ENCODE measurements at places on chromosomes 16 and 17.
A peak's percentile ranks its signal among the peaks of the same experiment; 100 is the strongest.

DNA sequence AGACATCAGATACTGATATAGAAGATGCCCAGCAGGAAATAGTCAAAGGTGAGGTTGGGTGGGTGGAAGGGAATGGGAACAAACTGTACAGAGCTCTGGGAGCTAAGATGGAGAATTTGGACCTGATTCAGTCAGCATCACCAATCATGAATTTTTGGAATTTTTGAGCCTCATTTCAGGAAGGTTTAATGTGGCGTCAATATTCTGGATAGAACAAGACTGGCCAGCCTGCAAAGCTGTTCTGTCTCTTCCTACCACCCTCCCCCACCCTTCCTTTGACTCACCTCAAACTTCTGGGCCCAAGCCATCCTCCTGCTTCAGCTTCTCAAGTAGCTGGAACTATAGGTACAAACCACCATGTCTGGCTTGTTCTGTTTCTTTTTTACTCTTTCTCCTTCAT lies 32.6 kb downstream of the CTCF start:
- no peak for DNase-seq

DNA sequence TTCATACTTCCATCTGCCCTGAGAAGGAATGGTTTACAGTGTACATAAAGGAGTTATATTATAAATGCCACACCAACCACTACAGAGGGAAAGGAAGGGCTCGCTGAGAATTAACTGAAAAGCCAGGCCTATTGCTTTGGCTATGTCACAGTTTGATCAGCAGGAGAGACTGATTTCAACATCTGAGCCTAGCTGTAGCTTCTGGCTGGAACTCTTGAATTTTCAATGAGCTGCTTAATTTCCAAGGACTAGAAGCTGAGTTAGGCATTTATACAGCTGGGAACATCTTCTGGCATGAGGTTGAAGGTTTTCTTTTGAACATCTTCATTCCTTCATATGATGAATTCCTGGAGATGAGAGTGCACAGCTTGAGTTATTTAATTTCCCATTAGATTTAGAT lies 47.6 kb upstream of the GNAO1 start:
- DNase-seq, result no peak

- peak; percentile 61 for DNase-seq
Measured at GRCh38 chr17:48995974-48996721, 1.0 kb upstream of the IGF2BP1 start.

DNA sequence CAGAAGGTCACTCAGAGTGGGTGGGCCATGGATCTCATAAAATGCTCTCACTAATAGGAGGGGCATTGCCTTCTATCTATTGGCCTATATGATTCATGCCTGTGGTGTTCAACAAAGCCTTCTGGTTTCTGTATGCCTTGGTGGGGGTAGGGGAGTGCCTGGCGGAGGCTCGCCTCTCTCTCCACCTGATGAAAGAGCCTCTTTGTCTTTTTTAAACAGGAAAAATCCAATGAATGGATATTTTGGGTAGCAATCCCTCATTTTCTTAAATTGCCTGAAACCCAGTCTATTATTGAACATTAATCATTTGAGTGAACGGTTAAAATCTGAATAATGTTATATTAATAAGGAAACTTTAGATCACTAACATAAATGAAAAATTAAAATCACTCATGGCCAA lies 90.6 kb downstream of the TOX3 start:
- no peak for DNase-seq

- peak; percentile 68 for DNase-seq
Measured at GRCh38 chr17:4304417-4305027, 40.7 kb upstream of the ANKFY1 start.

GRCh38 chr17:3558603-3559269 lies 1.1 kb upstream of the TRPV3 start:
- DNase-seq, result peak; percentile 62

- peak; percentile 62 for DNase-seq
Measured at GRCh38 chr16:14436401-14436955, 193.6 kb downstream of the PARN start.

- no peak for DNase-seq
Measured at GRCh38 chr17:37570527-37571093, 38.6 kb downstream of the SYNRG start.

GRCh38 chr16:88824256-88825077 lies 12.7 kb upstream of the APRT start:
- no peak for DNase-seq

DNA sequence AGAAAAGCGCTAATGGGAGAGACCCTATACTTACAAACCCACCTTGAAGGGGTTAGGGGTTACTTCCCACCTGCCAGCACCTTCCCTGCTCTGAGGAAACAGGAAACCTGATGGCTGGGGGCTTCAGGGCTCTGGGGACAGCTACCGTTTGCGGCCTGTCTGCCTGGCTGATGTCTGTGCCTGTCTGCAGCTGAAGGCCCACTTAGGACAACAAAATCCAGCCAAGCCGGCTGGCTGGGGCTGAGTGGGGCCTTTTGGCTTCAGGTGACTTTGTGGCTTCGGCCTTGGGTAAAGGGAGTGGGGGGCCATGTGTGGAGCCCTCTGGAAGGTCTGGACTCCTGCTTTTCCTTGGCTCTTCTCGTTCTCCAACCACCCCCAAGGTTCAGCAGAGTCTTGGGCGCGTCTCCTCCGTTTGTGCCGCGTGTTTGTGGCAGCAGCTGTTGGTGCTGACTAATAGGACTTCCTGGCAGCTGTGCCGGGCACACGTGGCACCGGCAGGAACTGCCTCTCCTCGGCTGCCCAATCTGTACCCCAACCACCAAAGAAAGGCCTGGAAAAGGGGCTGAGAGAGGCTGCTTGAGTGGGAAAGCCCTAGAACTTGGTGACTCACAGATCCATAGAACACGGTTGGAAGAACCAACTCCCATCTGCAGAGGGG lies 186.7 kb downstream of the MSI2 start:
- DNase-seq, result peak; percentile 83

DNA sequence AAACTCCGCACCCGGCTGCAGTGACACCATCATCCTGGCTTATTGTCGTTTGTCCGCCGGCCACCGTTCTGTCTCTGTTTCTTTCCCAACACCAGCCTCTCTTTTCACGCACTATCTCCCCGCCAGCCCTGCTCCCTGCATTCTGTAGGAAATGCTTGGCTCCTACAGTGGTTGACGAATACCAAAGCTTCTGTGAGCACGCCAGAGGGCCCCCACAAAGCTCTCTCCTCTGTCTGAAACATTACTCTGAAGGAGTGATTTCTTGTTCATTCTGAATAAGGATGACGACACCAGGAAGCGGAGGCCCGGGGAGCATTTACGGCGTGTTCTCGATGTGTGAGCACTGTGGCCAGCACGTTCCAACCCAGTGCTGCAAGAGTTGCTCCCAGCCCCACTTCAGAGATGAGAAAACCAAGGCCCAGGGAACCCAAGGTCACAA lies 58.8 kb downstream of the ADCY9 start:
- DNase-seq, result peak; percentile 33

DNA sequence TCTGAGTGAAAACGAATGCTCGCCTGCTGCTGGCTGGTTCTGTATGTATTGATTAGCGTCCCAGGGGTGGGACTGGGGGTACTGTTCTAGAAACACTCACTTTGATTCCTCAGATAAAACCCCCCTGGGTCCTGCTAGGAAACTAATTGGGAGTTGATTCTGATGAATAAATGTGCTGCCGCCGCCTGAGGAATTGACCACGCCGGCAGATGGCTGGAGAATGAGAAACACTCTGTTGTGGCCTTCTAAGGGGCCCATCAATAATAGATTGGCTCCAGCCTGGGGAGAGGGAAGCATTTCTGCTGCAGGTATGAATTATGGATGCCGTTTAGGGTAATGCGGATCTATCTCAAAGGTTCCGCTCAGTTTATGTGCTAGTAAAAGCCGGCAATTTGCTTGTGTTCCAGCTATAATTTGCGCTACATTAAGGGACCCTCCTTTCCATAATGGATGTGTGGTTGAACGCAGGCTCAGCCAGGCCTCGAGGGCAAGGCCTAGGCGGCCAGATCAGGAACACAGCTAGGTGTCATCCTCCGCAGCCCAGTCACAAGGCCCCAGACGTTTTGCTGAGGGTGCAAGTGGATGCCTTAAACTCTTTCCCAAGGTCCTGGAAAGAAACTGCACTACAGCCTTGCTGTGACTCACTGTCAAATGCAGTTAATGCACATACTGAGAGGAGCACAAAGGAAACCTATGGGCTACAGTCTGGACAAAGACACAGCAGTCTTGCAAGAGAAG lies 132.2 kb upstream of the HS3ST2 start:
- no peak for DNase-seq

- no peak for DNase-seq
Measured at GRCh38 chr16:48504216-48504615, 105.8 kb downstream of the N4BP1 start.

GRCh38 chr16:56087626-56088025 lies 103.7 kb upstream of the GNAO1 start:
- DNase-seq, result no peak

- DNase-seq, result no peak
Measured at GRCh38 chr17:37483311-37484039, 6.2 kb upstream of the DUSP14 start.

GRCh38 chr16:72626623-72627022 lies 421.3 kb downstream of the ZFHX3 start:
- no peak for DNase-seq

DNA sequence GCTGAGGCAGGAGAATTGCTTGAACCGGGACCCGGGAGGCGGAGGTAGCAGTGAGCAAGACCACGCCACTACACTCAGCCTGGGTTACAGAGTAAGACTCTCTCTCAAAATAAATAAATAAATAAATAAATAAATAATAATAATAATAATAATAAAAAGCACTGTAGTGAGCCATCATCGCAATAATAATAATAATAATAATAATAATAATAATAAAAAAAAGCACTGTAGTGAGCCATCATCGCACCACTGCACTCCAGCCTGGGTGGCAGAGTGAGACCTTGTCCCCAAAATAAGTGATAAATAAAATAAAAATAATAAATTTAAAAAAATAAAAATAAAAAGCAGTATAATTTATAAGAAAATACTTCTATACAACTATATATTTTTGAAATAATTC lies 40.3 kb downstream of the SMURF2 start:
- DNase-seq, result no peak

GRCh38 chr17:28470266-28470913 lies 3.1 kb upstream of the SLC13A2 start:
- no peak for DNase-seq

DNA sequence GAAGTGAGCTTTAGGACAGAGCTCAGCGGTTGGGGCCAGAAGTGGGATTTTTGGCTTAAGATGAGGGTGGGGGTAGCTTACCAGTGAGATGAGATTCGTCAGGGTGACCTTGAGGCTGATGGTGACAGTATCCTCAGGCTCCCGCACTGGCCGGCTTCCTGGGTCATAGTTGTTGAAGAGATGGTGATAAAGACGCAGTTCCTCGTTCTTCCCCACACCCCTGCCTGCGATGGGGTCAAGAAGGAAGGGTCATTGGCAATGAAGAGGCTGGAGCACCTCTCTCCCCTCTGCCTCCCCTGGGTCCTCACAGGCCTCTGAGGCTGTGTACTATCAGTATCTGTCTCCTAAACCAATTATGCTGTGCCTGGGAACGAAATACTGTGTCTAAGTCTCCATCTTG lies 358 bp downstream of the CHRNE start:
- no peak for DNase-seq

DNA sequence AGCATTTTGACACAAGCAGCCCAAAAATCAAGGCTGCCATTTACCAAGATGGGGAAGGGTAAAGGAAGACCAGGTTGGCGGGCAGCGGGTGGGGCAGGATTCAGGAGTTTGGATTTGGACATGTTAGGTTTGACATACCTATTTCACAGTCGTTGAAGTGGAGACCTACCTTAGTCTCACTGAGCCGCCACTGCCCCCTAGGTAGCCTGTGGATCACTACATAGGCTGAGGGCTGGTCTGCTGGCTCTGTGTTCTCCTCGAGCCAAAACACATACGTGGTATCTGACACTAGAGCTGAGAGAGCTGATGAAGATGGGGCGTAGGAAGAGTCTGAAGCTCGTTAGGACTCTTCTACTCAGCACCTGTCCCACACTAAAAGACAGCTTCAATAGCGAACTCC lies 115.1 kb downstream of the HIC1 start:
- DNase-seq, result peak; percentile 62

GRCh38 chr17:81237591-81238489 lies 1.0 kb downstream of the TEPSIN start:
- no peak for DNase-seq

- no peak for DNase-seq
Measured at GRCh38 chr16:19717314-19717713, 713 bp downstream of the KNOP1 start.

DNA sequence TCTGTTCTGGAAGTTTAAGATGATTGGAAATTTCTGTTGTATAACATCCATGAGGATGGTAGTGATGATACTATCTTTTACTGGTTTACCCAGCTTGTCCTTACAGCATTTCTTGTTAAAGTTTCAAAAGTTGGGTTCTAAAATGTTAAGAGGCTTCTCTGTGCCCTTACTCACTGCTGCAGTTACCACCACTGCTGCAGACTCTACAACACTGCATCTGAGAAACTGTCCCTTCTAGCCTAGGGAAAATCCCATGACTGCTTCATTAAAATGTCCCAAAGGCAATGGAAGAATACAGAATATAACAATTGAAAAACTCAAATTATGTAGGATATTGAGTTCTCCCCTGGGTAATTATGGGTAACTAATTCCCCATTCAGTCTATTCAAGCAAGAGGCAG lies 3.8 kb upstream of the NSRP1 start:
- no peak for DNase-seq

- peak; percentile 57 for DNase-seq
Measured at GRCh38 chr17:77610972-77611521, 347.5 kb upstream of the TNRC6C start.

DNA sequence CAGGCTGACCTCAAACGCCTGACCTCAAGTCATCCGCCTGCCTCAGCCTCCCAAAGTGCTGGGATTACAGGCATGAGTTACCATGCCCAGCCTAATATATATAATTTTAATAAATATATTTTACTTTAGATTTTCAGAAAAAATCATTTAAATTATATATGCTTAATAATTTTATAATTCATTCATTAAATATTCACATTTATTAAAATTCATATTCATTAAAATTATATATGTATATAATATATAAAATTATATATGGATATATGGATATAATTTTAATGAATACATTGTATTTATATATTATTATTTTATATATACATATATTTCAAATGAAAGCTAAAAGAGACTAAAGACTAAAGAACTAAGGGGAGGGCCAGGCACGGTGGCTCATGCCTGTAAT lies 29.4 kb downstream of the COPRS start:
- DNase-seq, result no peak

- DNase-seq, result peak; percentile 77
Measured at GRCh38 chr17:45782889-45783592, 1.1 kb upstream of the CRHR1 start.

GRCh38 chr17:50570528-50570927 lies 10.0 kb downstream of the CACNA1G start:
- no peak for DNase-seq

- no peak for DNase-seq
Measured at GRCh38 chr16:85363881-85364280, 249.2 kb upstream of the GSE1 start.

- DNase-seq, result no peak
Measured at GRCh38 chr16:87581857-87582215, 20.5 kb upstream of the JPH3 start.

- DNase-seq, result no peak
Measured at GRCh38 chr16:76943921-76944320, 247.1 kb upstream of the MON1B start.

- no peak for DNase-seq
Measured at GRCh38 chr16:923184-923583, 47.6 kb downstream of the LMF1 start.

Data from activated CD8-positive, alpha-beta memory T cell treated with anti-CD3 and anti-CD28 coated beads for 24 hours (primary cell).